ENCODE measurements at places on chromosomes 2 and 18.

GRCh38 chr18:44691148-44691925 lies 10.6 kb downstream of the SETBP1 start:
- no peak for DNase-seq

DNA sequence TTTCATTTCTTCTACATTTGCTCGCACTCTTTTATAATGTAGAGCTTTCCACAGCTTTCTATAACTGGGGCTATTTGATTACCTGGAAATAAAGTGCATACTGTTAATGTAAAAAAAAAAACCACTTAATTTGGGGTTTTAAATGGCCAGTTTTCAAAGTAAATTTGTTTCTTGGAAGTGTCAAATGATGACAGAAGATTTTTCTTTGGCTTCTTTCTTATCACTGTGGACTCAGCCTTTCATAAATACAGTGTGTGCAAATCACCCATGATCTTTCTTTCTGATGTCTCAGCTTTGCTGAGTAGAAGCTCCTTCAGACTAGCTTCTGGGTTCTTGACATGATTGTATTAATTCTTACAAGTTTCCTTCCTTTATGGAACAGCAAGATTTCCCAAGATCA lies 525.6 kb downstream of the PARD3B start:
- DNase-seq, result no peak

DNA sequence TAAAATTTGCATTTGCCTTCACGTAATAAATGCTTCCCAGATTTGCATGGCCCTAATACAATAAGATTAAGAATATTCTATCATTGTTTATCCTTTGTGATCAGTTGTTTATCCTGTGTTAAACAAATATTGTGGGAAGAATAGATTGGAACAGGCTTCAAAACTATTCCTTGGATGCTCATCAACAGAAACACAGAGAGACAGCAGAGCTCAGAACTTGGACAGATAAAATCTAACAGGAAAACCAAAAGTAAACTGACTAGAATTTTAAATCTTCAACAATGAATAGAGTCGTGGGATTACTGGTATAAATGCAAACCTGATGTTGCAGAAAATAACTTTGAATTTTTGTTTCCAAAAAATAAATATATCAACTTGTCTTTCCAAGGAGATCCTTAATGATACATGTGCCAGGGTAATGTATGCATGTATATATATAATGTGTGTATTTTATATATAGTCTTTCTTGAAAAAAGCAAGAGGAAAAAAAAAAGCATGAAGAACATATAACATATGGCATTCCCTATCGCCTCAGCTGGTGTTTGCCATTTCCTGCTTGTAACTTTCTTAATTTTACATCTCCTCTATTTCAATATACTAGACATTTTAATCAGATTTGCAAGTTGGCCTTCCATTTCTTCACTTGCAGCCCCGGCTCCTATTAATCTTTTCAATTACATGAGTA lies 59.9 kb upstream of the TANK start:
- no peak for DNase-seq

- no peak for DNase-seq
These were observed 58.9 kb upstream of the ARL4C start for GRCh38 chr2:234555616-234556249.

- no peak for DNase-seq
These were observed 1324.1 kb upstream of the SLC39A10 start for GRCh38 chr2:194332799-194333490.

DNA sequence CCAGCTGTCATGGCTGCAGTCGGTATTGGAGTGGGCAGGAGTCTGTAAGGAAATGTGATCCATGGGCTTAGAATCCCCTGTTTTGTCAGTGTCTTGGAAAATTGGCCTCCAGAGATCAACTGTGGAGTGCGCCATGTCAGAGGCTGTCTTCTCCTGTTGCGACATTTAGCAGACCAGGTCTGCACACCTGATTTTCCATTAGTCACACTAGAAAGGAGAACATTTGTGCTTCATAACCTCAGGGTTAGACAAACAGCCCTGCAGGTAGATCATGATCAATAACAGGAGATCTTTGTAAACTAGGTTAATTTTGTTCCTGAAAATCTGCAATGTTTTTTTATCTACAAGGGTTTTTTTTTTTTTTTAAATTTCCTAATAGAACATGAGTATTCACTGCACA lies 28.0 kb downstream of the LDLRAD4 start:
- DNase-seq, result no peak

All from hematopoietic multipotent progenitor cell treated with erythropoietin and hydrocortisone succinate and interleukin-3 and kit ligand, for 15 days (in vitro differentiated cells).